Esophagus squamous epithelium (tissue), 5 donors: ENCODE measurements at places on chromosomes 1 and 21.

- DNase-seq, result no peak
These were observed 6.8 kb downstream of the TSPEAR start for GRCh38 chr21:44704636-44705001.

GRCh38 chr1:154097873-154098272, 57.0 kb downstream of the NUP210L start:
- no peak for DNase-seq

- no peak for DNase-seq
These were observed 836 bp upstream of the GBP4 start for GRCh38 chr1:89199525-89200031.

DNA sequence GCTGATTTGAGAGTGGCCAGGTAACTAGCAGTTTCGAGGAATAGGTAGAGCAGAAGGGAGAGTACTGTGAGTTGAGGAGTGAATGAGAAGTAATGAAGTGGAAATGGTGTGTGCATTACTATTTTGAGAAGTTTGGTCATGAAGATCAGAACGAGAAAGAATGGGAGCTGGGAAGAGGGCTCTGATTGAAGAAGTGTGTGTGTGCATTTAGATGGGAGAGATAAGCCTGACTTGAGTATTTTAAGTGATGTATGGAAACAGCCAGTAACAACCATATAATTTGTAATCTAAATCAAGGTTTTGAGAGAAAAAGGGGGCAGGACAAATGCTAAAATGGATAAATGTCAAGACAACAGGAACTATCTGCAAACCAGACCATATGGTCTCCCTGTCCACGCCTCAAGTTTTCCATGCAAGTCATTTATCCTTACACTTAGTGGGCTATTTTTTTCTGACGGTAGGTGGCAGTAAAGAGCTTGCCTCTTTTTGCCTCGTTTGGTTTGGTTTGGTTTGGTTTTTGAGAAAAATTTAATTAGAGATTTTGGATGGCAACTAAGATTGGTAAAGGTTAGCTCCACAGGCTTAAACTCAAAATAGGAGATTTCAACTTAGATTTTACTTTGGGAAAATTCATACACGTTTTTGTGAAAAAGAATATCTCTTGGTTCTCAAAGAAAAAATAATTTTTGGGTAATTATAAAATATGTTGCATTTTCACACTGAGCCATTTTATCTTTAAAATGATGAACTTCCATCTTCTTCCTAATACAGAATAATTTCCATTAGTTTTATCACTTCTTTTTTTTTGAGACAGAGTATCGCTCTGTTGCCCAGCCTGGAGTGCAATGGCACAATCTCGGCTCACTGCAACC, 9.5 kb upstream of the B3GALNT2 start:
- no peak for DNase-seq
